ENCODE measurements at places on chromosomes 3 and 15. TPM values are rescaled to one million over a fixed set of nuclear protein-coding genes. Genes with fewer than 3 reads are reported as not detected.

DNA sequence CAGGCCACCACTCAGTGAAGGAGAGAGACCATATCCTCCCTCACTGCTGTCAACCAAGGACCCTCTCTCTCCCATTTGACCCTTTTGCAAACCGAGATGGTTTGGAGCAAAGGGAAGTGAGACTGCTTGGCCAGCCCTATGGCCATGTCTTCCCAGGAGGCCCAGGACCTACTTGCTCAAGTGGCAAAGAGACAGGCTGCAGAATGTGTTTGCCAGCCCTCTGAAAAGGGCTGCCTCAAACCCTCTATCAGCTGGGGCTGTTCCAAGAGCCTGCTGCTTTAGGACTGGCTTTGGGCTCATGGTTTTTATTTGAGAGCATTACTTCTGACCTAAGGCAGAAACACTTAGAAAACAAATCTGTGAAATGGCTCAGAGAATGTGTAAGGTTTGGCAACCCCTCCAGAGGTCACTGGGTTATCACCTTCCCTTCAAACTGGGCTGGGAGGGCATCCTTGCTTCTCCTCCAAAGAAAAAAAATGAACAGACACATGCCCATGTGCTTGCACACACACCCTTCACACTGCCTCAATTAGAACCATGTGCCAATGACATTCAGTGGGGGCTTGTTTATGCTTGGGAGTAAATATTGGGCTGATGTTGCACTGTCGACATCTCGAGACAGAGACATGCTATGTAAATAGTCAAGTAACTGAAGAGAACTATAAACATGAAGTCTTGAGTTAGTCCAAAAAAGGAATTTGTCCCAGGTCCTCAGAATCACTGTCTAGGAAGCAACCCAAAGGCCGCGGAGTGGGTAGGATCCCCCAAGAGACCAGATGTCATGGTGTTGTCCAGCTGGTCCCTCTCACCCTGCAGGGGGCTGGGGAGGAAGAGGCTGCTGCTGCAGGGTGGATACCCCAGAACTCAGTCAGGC, 49.8 kb upstream of the CTDSPL start:
- DNase-seq = no peak

DNA sequence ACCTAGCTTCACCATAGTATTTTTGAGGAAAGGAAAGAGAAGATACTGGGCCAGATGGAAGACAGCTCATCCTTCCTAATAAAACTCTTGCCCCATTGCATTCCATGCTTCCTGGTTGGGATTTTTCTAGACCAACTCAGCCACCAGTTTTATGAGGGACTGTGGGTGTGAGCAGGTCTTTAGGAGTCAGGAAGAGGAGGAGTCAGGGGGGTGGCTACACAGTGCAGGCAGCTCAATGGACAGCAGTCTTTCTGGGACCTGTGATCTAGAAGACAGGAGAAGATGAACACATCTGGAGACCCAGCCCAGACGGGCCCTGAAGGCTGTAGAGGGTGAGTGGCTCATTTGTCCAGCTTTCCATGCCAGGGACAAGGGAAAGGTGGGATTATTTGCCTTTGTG, at the start of gene NOX5:
Gene NOX5 (plus strand): TSS at position 242 of the 400 bp plus-strand sequence. CDS start 41 bp downstream, at position 283.
- no peak for DNase-seq

- DNase-seq = no peak
Observed at GRCh38 chr15:78343276-78344060, 3.3 kb downstream of the CRABP1 start.

RGMA gene
- total RNA-seq = not detected

DUOXA2 gene
- total RNA-seq = not detected

GP9 gene
- total RNA-seq = not detected

TTLL13 gene
- 0.77 TPM for total RNA-seq

All from OCI-LY7 (cell line).